ENCODE measurements at places on chromosomes 11 and 22.

GRCh38 chr22:28981818-28982499, 79.7 kb downstream of the C22orf31 start:
- peaks cover 19% of the 10 kb centered on the region for H3K4me1 ChIP-seq
- no peak overlapping the region for H3K4me3 ChIP-seq
- no peaks in the 10 kb centered on the region for H3K36me3 ChIP-seq
- H3K27ac ChIP-seq, result no peak overlapping the region
- DNase-seq, result no peak

GRCh38 chr11:64770120-64770519, 8.2 kb downstream of the SF1 start:
- H3K27me3 ChIP-seq, result no peaks in the 10 kb centered on the region
- H3K27ac ChIP-seq, result no peak overlapping the region
- DNase-seq, result no peak

DNA sequence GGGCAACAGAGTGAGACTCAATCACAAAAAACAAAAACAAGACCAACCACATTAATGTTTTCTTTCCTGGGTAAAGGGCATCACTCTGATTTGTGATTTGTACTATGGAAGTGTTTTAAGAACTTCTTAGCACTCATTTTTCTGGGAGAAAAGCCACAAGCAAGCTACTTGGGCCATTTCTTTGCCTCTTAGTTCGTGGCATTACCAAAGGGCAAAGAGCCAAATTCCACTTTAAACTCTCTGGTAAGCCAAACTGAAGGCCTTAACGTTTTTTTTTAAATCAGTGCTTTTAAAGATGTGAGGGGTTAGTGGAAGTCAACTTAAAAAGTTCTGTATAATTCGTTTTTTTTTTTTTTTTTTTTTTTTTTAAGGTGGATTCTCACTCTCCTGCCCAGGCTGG, 36.9 kb downstream of the CAT start:
- no peaks in the 10 kb centered on the region for H3K27me3 ChIP-seq
- no peaks in the 10 kb centered on the region for H3K4me1 ChIP-seq
- H3K27ac ChIP-seq, result no peak overlapping the region
- H3K36me3 ChIP-seq, result peaks cover 16% of the 10 kb centered on the region
- H3K4me3 ChIP-seq, result no peak overlapping the region

- no peak overlapping the region for H3K4me3 ChIP-seq
- peaks cover 34% of the 10 kb centered on the region for H3K4me1 ChIP-seq
- no peaks in the 10 kb centered on the region for H3K27me3 ChIP-seq
- DNase-seq, result peak; percentile 63
Measured at GRCh38 chr11:74019104-74019738, 10.3 kb upstream of the UCP3 start.

DNA sequence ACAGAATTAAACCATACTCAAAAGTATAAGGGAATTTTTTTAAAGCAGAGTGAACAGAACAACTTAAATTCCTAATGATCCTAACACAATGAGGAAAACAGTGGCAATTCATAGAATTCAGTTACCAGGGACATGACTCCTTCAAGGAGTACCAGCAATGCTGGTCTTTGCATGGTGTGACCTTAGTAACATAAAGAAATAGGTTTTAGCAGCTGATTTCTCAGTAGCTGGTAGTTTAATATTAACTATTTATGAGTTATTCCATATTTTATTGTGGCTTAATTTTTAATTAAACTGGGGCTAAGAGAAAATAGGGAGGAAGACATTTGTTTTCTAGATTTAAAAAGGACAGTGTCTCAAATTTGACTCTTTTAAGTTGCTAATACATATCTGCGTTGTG, 30.9 kb downstream of the CHKA start:
- H3K36me3 ChIP-seq, result no peaks in the 10 kb centered on the region
- peak overlapping the region; percentile 6 for H3K27ac ChIP-seq
- peaks cover 48% of the 10 kb centered on the region for H3K4me1 ChIP-seq
- H3K27me3 ChIP-seq, result no peaks in the 10 kb centered on the region
- no peak for DNase-seq
- H3K4me3 ChIP-seq, result no peak overlapping the region

GRCh38 chr11:15710580-15711275, 596.0 kb downstream of the INSC start:
- H3K4me3 ChIP-seq, result no peak overlapping the region
- no peak for DNase-seq
- H3K27me3 ChIP-seq, result no peaks in the 10 kb centered on the region
- no peaks in the 10 kb centered on the region for H3K36me3 ChIP-seq

GRCh38 chr11:32072872-32073643, 17.8 kb upstream of the RCN1 start:
- no peak overlapping the region for H3K27ac ChIP-seq
- no peaks in the 10 kb centered on the region for H3K36me3 ChIP-seq
- no peaks in the 10 kb centered on the region for H3K4me1 ChIP-seq
- peaks cover 5% of the 10 kb centered on the region for H3K27me3 ChIP-seq
- no peak for DNase-seq
- no peak overlapping the region for H3K4me3 ChIP-seq

GRCh38 chr11:10728789-10729472, 22.1 kb upstream of the CTR9 start:
- no peak overlapping the region for H3K4me3 ChIP-seq
- DNase-seq, result no peak
- no peaks in the 10 kb centered on the region for H3K27me3 ChIP-seq
- H3K4me1 ChIP-seq, result no peaks in the 10 kb centered on the region
- no peaks in the 10 kb centered on the region for H3K36me3 ChIP-seq

- no peak overlapping the region for H3K4me3 ChIP-seq
- no peaks in the 10 kb centered on the region for H3K36me3 ChIP-seq
- no peaks in the 10 kb centered on the region for H3K4me1 ChIP-seq
- H3K27ac ChIP-seq, result no peak overlapping the region
- DNase-seq, result no peak
Measured at GRCh38 chr11:87255589-87255988, 217.9 kb downstream of the TMEM135 start.

DNA sequence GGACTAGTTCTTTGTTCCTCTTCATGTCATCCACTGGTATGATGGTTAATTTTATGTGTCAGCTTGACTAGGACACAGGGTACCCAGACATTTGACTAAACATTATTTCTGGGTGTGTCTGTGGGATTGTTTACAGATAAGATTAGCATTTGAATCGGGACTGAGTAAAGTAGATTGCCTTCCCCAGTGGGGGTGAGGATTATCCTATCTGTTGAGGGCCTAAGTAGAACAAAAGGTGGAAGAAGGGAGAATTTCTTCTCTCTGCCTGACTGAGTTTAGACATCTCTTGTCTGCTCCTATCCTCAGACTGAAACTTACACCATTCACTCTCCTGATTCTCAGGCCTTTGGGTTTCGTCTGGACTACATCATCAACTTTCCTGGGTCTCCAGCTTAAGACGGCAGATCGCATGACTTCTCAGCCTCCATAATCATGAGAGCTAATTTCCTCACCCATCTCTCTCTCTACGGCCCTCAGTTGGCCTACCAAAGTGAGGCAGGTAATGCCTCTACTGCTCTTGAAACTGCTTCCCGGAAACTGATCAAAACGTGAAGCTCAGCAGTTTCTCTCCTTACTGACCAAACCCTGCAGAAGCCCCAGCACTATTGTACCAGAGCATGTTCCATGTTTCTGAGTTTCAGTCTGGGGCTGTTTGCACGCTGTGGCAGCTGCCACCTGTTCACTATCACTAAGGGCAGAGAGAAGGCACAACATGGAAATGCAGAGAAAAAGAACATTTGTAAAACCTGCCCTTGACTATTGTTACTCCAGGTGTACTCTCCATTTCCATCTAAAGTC, 95.4 kb downstream of the NXPE2 start:
- no peak overlapping the region for H3K4me3 ChIP-seq
- no peak overlapping the region for H3K27ac ChIP-seq
- no peaks in the 10 kb centered on the region for H3K36me3 ChIP-seq
- H3K4me1 ChIP-seq, result no peaks in the 10 kb centered on the region
- H3K27me3 ChIP-seq, result no peaks in the 10 kb centered on the region

GRCh38 chr11:16985297-16985696, 28.9 kb downstream of the PLEKHA7 start:
- no peak overlapping the region for H3K4me3 ChIP-seq
- H3K27me3 ChIP-seq, result no peaks in the 10 kb centered on the region
- no peak for DNase-seq
- peak overlapping the region; percentile 85 for H3K27ac ChIP-seq

DNA sequence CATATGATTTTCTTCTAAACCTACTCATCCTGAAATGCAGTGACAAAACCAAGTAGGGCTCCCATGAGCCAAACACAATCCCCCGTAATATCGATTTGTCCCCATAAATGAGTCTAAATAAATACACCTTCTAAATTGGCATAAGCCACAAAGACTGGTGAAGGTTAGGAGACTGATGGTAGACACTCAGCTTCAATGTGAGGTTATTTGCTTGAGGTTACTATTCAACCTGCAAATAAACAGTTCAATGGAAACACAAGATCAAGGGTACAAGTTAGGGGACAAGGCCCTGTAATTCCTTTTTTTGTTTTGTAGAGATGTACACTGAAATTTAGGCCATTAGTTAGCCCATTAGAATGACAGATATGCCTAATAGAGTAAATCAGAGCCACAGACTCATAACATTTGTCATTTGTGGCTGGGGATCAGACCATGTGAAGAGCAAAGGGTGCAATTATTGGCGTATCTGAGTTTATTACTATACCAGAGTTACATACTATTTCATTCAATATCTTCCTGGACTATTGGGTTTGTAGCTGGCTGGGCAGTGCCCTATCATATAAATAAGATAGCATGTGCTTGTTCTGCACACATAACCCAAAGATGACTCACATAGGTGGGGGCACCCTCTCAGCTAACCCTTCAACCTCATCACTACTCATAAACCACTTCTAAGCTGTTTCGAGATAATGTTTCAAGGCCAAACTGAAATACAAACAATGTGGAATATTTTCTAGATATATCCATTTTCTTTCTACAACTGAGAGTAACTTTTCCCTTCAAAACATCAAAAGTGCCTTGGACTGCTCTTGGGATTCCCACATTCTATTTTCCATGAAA, 695.3 kb downstream of the KCNA4 start:
- H3K27me3 ChIP-seq, result no peaks in the 10 kb centered on the region
- H3K36me3 ChIP-seq, result no peaks in the 10 kb centered on the region
- no peak for DNase-seq
- no peak overlapping the region for H3K4me3 ChIP-seq

- H3K27me3 ChIP-seq, result no peaks in the 10 kb centered on the region
- H3K4me3 ChIP-seq, result no peak overlapping the region
- DNase-seq, result no peak
- no peak overlapping the region for H3K27ac ChIP-seq
Measured at GRCh38 chr11:27002838-27003237, 8.9 kb downstream of the FIBIN start.

- H3K27me3 ChIP-seq, result no peaks in the 10 kb centered on the region
- H3K4me3 ChIP-seq, result no peak overlapping the region
- H3K27ac ChIP-seq, result peak overlapping the region; percentile 72
- peak; percentile 37 for DNase-seq
- H3K36me3 ChIP-seq, result no peaks in the 10 kb centered on the region
Measured at GRCh38 chr22:36613958-36614357, 85.0 kb upstream of the EIF3D start.

DNA sequence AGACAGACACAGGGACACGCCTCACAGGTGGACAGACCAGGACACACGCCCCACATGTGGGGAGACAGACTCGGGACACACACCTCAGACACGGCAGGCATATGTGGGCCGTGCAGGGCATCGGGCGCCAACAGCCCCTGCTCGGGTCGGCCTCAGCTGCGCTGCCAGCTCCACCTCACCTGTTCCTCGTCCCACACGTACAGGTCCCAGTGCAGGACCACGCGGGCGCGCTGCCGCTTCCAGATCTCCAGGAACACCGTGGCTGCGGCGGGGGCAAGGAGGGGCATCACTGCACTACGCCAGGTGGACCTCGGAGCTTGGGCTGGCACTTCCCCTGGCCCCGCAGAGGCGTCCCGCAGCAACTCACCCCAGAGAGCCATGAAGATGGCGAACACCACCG, 12.4 kb downstream of the ANO9 start:
- H3K36me3 ChIP-seq, result no peaks in the 10 kb centered on the region
- H3K27me3 ChIP-seq, result no peaks in the 10 kb centered on the region
- DNase-seq, result no peak
- no peak overlapping the region for H3K27ac ChIP-seq
- no peak overlapping the region for H3K4me3 ChIP-seq

All from body of pancreas (tissue), 4 donors.